ENCODE measurements at places on chromosomes 11 and 22.

GRCh38 chr11:125079878-125080530 is 16.9 kb downstream of the SLC37A2 start:
- no peak for DNase-seq

- no peak for DNase-seq
Measured at GRCh38 chr11:57358543-57358961, 20.4 kb downstream of the P2RX3 start.

GRCh38 chr11:59611570-59612565 is 3.7 kb downstream of the OSBP start:
- no peak for DNase-seq

- no peak for DNase-seq
Measured at GRCh38 chr22:24697172-24697571, 77.3 kb downstream of the PIWIL3 start.

DNA sequence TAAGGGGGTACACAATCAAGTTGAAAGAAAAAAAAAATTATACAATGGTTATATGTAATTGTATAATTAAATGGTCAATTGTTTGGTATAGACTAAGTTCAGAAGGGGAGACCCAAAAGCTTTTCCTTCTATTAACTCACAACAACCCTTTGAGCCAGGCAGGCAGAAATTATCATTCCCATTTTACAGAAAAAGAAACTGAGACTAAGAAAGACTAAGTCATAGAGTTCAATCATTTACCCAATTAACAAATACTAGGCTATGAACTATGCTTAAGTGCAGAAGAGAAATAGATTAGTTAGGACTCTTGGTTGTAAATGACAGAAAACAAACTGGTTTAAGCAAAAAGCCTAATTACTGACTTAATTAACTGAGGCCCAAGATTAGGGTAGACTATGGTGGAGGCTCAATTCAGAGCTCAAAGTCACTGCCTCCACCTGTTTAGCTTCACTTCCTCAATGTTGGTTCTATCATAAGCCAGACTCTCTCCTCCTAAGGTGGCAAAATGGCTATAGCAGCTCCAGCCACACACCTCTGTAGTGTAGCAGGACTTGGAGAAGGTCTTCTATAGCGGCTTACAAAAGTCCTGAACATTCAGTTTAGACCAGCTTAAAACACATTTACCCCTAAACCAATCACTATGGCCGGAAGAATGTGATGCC is 34.2 kb downstream of the FAM168A start:
- DNase-seq = no peak

DNA sequence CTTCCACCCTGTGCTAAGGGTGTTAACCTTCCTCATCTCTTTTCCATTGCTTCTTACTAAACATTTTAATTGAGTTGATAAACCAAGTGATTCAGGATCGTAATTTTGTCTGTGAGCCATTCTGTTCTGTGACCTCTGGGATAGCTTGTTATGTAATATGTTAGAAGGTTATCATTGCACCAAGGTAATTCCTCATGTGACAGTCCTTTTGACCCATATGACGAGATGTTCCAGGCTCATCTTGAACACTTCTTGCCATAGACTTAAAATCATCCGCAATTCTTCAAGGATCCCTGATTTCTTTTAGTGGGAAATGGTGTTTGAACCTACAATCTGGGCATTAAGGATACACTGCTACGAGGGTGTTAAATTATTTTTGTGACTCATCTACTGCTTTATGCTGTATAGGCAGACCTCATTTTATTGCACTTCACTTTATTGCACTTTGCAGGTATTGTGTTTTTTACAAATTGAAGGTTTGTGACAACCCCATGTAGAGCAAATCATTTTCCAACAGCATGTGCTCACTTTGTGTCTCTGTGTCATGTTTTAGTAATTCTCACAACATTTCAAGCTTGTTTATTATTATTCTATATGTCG is 19.0 kb upstream of the MPZL2 start:
- no peak for DNase-seq

DNA sequence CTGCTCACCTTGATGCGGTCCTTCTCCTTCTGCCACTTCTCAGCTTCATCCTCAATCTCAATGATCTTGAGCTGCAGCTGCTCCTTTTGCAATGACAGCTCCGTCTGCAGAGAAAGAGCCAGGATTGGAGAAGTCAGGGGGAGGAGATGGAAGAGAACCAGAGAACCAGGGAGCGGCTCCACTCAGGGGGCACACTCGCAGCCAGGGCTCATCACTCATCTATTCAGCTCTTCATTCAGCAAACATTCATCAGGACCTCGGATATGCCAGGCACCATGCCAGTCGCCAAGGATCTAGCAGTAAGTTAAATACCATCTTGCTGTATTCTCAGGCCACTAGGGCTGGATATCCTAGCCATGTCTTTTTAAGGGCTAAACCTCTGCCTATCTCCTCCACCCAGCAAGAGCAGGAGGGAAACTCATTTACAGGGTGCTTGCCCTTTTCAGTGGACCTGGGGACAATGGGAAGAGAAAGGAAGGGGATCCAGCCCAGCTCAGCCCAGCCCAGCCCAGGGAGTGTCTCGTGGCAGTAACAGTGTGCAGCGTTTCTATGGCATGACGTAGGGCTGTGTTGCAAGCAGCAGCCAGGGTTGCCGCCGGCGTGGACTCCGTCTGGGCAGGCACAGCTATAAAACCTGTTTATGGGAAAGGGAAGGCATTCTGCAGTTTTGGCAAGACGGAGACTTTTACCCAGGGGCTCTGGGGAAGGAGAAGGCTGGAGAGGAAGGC is 9.4 kb downstream of the TRIM29 start:
- peak; percentile 56 for DNase-seq
